Type B pancreatic cell (in vitro differentiated cells): ENCODE measurements at places on chromosomes 3 and 15. TPM values are rescaled to one million over a fixed set of nuclear protein-coding genes. Genes with fewer than 3 reads are reported as not detected.

SLC30A4 gene
- 7.2 and 12.5 TPM in 2 replicates for total RNA-seq

WDR93 gene
- total RNA-seq = 0.29 and 1.5 TPM in 2 replicates

GOLGA8S gene
- total RNA-seq = 0.19 TPM in 1 of 2 replicates, not detected in the other

DNA sequence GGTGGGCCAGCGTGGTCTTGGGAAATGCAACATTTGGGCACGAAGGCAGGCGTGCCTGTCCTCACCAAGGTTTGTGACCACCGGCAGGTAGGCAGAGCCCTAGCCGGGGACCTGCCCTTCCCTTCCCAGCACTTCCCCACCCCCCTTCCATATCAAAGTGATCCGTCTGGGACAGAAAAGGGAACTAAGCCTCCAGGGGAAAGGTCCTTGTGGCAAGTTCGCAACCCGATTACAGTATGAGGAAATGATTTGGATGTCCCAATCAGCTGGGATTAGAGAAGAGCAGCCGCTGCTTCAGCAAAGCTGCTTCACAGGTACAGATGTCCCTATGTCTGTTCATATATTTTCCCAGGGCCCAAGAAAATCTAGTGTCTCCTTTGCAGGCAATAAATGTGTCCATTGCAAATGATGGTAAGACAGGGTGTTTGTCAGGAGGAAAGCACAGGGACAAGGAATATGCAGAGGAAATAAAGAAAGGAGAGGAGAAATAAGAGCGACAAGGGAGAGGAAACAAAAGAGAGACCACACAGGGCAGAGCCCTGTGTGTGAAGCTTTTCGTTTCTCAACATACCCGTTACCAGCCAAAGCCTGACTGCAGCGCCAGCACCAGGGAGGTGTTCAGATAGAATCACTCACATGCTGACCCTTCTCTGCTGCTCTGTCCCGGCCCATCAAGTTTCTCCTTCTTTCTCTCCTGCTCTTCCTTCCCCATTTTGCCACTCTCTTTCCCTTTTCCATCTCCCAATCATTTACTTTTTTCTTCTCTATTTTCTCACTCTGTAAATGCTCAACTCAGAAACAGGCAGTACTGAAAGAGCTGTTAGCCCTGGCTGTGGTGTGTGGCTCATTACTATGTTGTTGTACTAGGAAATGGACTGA, 17.4 kb upstream of the SECISBP2L start:
- no peak for DNase-seq

- no peak for DNase-seq
Measured at GRCh38 chr15:47504624-47505256, 212.6 kb upstream of the SEMA6D start.
